Neural crest cell (in vitro differentiated cells): ENCODE measurements at places on chromosomes 1 and 21. TPM values are rescaled to one million over a fixed set of nuclear protein-coding genes. Genes with fewer than 3 reads are reported as not detected.

Gene TNNI3K
- 1.3 and 1.4 TPM in 2 replicates for total RNA-seq

Gene BOLA1
- total RNA-seq: 10.1 TPM in 2 replicates

Gene RHBG
- total RNA-seq: not detected in 2 replicates

Gene FAM72D
- 5.9 and 6.2 TPM in 2 replicates for total RNA-seq

GRCh38 chr1:48739091-48739490 lies 37.6 kb downstream of the BEND5 start:
- no peak for DNase-seq
- H3K27ac ChIP-seq: no peak overlapping the region
- H3K4me3 ChIP-seq: no peak overlapping the region
- H3K36me3 ChIP-seq: peaks cover 28% of the 10 kb centered on the region

GRCh38 chr1:3626025-3626424 lies 1.2 kb downstream of the TPRG1L start:
- H3K4me3 ChIP-seq: peak overlapping the region; percentile 83

DNA sequence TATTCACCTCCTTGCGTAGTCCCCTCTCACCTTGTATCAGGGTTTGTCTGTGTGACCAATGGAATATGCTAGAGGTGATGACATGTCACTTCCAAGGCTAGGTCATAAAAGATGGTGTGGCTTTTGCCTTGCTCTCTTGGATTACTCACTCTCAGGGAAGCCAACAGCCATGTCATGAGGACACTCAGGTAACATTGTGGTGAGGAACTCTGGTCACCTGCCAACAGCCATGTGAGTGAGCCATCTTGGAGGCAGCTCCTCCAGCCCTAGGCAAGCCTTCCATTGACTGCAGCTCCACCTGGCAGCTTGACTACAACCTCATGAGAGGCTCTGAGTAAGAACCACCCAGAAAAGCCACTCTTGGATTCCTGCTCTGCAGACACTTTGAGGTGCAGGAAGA lies 11.0 kb upstream of the HEYL start:
- H3K36me3 ChIP-seq: no peaks in the 10 kb centered on the region
- peaks cover 9% of the 10 kb centered on the region for H3K27me3 ChIP-seq
- peaks cover 15% of the 10 kb centered on the region for H3K4me1 ChIP-seq
- DNase-seq: no peak
- no peak overlapping the region for H3K27ac ChIP-seq

GRCh38 chr21:32533611-32534010 lies 51.7 kb downstream of the TCP10L start:
- peaks cover 4% of the 10 kb centered on the region for H3K4me1 ChIP-seq
- no peaks in the 10 kb centered on the region for H3K36me3 ChIP-seq
- H3K27ac ChIP-seq: no peak overlapping the region
- no peak for DNase-seq
- no peak overlapping the region for H3K4me3 ChIP-seq

DNA sequence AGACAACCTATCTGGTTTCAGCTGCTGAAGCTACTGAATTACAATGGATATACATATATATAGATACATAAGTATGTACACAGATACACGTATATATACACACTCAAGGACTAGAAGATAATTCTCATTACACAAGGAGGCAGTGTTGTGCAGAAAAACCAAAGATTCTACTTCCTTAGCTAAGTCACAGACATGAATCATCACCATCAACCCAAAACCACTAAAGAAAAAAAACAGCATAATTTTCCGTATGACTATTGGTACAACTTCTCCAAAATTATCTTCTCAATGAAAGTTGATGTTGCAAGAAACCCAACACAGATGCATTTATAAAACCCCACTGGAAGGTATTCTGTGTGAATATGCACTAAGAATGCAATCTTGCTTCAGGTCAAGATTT lies 36.8 kb upstream of the RPF1 start:
- DNase-seq: no peak
- no peaks in the 10 kb centered on the region for H3K27me3 ChIP-seq
- H3K4me1 ChIP-seq: no peaks in the 10 kb centered on the region
- H3K36me3 ChIP-seq: peaks cover 5% of the 10 kb centered on the region

DNA sequence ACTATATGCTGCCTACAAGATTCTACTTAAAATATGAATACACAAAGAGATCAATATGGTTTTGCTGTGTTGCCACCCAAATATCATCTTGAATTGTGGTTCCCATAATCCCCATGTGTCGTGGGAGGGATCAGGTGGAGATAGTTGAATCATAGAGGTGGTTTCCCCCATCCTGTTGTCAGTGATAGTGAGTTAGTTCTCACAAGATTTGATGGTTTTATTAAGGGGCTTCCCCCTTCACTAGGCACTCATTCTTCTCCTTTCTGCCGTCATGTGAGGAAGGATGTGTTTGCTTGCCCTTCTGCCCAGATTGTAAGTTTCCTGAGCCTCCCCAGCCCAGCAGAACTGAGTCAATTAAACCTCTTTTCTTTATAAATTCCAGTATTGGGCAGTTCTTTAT lies 654.4 kb upstream of the NR5A2 start:
- no peaks in the 10 kb centered on the region for H3K36me3 ChIP-seq
- no peak overlapping the region for H3K27ac ChIP-seq
- no peak for DNase-seq
- H3K4me3 ChIP-seq: no peak overlapping the region

GRCh38 chr1:203274603-203275381 lies 30.5 kb upstream of the BTG2 start:
- no peaks in the 10 kb centered on the region for H3K36me3 ChIP-seq
- H3K27ac ChIP-seq: peak overlapping the region; percentile 86
- DNase-seq: no peak
- no peak overlapping the region for H3K4me3 ChIP-seq
- H3K27me3 ChIP-seq: no peaks in the 10 kb centered on the region

DNA sequence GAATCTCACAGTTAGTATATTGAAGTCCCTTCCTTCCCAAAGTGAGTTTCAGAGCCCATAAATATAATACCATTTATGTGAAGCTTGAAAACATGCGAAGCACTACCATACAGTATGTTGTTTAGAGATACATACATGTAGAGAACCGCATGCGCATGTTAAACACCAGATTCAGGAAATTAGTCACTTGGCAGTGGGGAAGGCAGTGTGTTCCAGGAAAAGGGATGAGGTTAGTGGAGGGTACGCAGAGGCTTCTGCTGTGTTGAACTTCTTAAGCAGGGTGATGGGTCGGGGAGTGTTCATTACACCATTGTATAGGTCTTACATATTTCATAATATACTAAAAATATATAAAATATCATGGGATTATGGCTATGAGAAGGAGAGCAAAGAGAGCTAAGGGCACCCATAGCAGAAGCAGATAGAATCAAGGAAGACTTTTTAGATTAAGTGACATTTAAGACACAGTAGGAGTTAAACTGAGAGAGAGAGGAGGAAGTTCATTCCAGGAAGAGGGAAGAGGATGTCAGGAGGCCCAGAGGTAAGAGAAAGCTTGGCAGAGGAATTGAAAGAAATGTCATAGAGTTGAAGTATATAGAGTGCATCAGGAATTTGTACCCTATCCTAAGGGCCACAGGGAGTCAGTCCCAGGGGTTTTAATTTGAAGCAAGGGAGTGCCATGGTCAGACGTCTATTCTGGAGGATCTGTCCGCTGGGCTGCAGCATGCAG lies 43.5 kb upstream of the SARS1 start:
- no peak overlapping the region for H3K27ac ChIP-seq
- H3K27me3 ChIP-seq: no peaks in the 10 kb centered on the region
- H3K36me3 ChIP-seq: no peaks in the 10 kb centered on the region
- no peak for DNase-seq
- H3K4me3 ChIP-seq: no peak overlapping the region
- peaks cover 21% of the 10 kb centered on the region for H3K4me1 ChIP-seq

DNA sequence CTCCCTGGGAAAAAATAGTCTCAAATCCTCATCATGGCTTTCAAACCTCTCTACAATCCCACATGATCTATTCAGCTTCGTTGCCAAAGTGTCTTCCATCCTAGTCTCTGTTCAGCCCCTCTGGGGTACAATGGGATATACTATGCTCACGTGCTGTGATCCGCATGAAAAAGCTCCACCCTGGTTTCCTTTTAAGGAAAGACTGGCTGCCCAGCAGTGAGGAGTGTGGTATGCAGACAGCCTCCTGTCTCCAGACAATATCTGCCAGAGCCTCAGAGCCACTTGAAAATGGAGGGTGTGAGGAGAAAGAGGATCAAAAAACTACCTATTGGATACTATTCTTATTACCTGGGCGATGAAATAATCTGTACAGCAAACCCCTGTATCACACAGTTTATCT lies 194.5 kb downstream of the LHX8 start:
- H3K4me3 ChIP-seq: no peak overlapping the region
- no peaks in the 10 kb centered on the region for H3K27me3 ChIP-seq
- no peak for DNase-seq
- H3K36me3 ChIP-seq: no peaks in the 10 kb centered on the region

GRCh38 chr1:87428367-87428766 lies 99.7 kb downstream of the LMO4 start:
- no peak for DNase-seq
- H3K27ac ChIP-seq: peak overlapping the region; percentile 64
- no peak overlapping the region for H3K4me3 ChIP-seq
- peaks cover 24% of the 10 kb centered on the region for H3K4me1 ChIP-seq
- H3K36me3 ChIP-seq: no peaks in the 10 kb centered on the region
- no peaks in the 10 kb centered on the region for H3K27me3 ChIP-seq

DNA sequence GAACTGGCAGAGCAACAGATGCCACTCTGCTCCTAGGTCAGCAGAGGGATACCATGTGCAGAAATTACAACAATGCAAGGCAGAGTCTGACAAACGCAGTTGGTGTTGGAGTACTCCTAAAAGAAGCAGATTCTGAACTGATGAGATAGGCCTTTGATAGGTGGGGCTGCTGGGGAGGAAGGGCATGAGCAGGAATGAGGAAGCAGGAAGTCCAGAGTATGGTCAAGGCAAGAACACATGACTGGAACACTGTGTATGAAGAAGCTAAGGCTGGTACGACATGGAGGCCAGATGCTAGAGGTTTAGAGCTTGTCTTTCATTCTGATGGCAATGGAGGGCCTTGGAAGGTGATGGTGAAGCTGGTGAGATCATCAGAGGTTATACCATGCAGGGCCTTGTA lies 11.5 kb upstream of the THRAP3 start:
- H3K4me1 ChIP-seq: no peaks in the 10 kb centered on the region
- no peak overlapping the region for H3K4me3 ChIP-seq
- DNase-seq: no peak
- H3K27me3 ChIP-seq: no peaks in the 10 kb centered on the region
- H3K27ac ChIP-seq: no peak overlapping the region

DNA sequence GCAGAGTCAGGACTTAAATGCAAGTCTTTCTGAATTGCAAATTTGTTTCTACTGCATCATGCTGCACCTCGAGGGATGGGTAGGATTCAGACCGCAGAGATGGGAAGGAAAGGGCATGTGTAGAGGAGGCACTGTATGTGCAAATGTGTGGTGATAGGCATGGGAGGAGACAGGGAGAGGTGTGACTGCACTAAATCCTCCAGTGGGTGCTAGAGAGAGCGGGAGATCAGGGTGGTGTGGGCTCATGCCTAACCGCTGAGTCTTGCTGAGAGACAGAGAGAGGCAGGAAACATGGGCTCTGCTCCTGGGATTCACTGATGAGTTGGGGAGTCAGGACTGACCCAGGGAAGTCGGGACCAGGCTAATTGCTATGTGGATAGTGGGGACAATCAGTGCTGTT lies 61.1 kb downstream of the PTPRU start:
- H3K27ac ChIP-seq: no peak overlapping the region
- no peak for DNase-seq
- no peaks in the 10 kb centered on the region for H3K36me3 ChIP-seq
- no peaks in the 10 kb centered on the region for H3K27me3 ChIP-seq
- H3K4me3 ChIP-seq: no peak overlapping the region

- no peaks in the 10 kb centered on the region for H3K27me3 ChIP-seq
- no peak overlapping the region for H3K27ac ChIP-seq
- H3K36me3 ChIP-seq: peaks cover 39% of the 10 kb centered on the region
- no peak for DNase-seq
Measured at GRCh38 chr1:54403808-54404261, 2.4 kb downstream of the SSBP3 start.

GRCh38 chr1:88401313-88401712 lies 282.8 kb upstream of the PKN2 start:
- no peak overlapping the region for H3K4me3 ChIP-seq
- H3K27ac ChIP-seq: no peak overlapping the region
- H3K27me3 ChIP-seq: no peaks in the 10 kb centered on the region

DNA sequence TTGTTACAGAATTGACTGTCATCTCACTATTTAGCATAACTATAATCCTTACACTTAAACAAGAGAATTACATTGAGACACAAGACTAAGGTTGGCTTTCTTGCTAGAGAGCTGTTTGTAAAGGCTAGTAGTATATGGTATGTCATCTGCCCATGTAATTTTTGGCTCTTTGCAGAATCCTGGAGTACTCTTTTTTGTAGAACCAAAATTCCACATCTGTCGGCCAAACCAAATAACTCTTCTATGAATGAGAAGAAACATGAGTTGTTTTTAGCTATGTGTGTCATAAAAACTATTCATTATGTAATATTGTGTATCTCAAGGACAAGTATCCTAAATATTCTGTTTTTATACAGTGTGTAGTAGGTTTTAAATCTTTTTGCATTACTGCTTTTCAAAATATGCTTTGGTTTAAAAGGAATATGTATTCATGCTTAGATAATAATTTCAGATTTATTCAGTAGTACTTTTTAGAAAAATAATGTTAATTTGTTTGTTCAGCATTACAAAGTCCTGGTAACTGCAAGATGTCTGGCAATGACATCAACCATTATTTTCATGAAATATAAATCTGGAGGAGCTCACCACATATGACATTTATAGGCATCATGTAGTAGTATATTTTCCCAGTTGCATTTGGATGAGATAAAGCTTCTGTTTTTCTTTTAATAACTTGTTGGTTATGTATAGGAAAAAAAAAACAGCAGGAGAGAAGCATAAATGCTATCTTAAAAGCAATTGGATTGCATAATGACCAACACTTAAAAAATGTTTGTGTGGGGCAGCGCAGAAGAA lies 159.8 kb downstream of the HS2ST1 start:
- no peak overlapping the region for H3K4me3 ChIP-seq
- H3K36me3 ChIP-seq: peaks cover 2% of the 10 kb centered on the region
- H3K27ac ChIP-seq: no peak overlapping the region
- H3K4me1 ChIP-seq: peaks cover 5% of the 10 kb centered on the region
- DNase-seq: no peak

DNA sequence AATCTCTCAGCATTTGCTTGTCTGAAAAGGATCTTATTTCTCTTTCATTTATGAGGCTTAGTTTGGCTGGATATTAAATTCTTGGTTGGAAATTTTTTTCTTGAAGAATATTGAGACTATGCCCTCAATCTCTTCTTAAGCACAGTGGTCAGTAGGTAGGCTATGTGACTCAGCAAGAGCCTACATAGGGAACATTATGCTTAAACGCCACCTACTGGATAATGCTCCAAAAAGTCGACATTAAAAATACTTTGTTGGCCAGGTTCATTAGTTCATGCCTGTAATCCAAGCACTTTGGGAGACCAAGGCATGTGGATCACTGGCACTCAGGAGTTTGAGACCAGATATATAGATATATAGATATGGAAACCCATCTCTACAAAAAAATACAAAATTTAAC lies 678.0 kb upstream of the USP24 start:
- H3K4me3 ChIP-seq: no peak overlapping the region
- DNase-seq: no peak
- H3K27me3 ChIP-seq: no peaks in the 10 kb centered on the region
- H3K4me1 ChIP-seq: no peaks in the 10 kb centered on the region
- H3K27ac ChIP-seq: no peak overlapping the region
